Kasumi-1 (cell line): ENCODE measurements at places on chromosomes 5 and 9.

- DNase-seq, result no peak
Measured at GRCh38 chr5:9653811-9654210, 23.7 kb upstream of the TAS2R1 start.

DNA sequence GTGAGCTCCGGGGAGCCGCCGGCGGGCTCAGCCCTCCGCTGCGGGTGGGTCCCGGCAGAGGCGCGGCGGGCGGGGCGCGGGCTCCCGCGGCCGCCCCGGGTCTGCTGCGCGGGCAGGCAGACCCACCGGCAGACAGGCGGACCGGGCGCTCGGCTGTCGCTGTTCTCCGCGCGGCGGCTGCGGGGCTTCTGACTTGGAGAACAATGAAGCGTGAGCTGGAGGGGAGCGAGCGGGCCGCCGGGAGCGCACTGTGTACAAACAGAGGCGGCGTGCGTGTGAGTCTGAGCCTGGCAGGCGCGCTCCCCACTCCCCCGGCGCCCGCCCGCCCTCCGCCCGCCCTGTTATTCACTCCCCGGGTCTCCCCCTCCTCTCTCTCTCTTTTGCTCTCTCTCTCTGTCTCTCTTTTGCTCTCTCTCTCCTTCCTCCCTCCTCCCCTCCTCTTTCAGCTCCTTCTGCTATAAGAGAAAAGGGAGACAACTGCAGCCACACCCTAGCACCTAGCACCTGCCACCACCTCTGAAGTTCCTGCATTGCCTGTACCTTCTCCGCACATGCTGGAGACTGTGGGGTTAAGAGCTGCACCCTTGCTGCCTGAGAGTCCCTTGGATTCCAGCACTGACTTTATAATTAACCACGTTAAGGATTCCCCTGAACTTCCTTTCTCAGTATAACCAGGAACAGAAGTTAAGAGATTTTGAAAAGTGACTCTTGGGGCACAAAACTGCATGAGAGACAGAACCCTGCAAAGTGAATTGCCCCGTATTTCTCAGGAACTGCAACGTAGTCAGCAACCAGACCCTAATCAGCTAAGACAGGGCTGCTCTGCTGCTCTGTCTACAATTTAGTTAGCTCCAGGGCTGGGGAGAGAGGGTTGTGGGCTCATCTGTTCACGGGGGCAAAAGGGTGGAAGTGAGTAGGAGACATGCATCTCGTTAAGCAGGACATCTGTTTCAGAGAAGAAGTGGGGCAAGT is at the start of gene EDIL3:
EDIL3 (minus strand) TSS at position 277 of the 972 bp plus-strand sequence. CDS start 506 bp downstream, outside the sequence.
- peak; percentile 39 for DNase-seq

GRCh38 chr5:32029261-32029660 is 144.9 kb downstream of the GOLPH3 start:
- no peak for DNase-seq

GRCh38 chr9:95284162-95285080 is 33.1 kb downstream of the FANCC start:
- no peak for DNase-seq

- no peak for DNase-seq
Measured at GRCh38 chr9:84886866-84887265, 217.3 kb downstream of the NTRK2 start.

GRCh38 chr5:999032-999501 is 9.5 kb upstream of the NKD2 start:
- no peak for DNase-seq

DNA sequence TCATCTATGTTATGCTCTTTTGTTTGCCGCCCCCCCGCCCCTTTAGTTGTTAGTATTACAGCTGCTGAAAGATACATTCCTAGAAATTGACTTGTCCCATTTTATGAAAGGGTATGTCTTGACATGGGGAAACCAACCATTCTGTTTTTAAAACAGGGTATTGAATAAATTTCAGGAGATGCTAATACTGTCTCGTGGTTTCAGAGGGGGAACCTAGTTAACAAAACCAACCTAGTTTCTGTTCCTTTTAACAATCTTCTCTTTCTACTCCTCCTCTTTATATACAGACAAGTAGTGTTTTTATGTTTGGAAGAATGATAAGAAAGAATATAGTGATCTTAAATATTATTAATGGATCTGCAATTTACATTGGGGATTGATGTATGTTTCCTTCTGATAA is 3.5 kb downstream of the PIP5K1B start:
- DNase-seq, result no peak

- peak; percentile 39 for DNase-seq
Measured at GRCh38 chr5:11182441-11183080, 421.5 kb upstream of the DAP start.

GRCh38 chr9:110578575-110579033 is 937 bp downstream of the SVEP1 start:
- no peak for DNase-seq

DNA sequence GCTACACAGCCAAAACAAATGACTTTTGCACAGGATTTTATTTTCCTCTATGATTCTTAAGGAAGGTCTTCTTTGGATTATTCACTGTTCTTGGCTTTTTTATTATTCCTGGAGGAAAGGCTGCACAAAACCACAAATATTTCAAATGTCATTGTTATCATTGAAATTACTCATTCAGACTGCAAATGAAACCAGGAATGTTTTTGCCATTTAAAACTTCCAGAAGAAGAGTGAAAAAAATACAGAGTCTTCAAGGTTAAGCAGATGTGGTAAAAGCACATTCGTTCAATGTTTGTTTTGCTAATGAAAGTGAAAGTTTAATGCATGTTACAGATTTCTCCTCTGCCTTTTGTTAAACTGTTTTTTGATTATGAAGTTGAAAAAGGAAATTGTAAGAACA is 238.2 kb downstream of the TLE4 start:
- DNase-seq, result no peak

DNA sequence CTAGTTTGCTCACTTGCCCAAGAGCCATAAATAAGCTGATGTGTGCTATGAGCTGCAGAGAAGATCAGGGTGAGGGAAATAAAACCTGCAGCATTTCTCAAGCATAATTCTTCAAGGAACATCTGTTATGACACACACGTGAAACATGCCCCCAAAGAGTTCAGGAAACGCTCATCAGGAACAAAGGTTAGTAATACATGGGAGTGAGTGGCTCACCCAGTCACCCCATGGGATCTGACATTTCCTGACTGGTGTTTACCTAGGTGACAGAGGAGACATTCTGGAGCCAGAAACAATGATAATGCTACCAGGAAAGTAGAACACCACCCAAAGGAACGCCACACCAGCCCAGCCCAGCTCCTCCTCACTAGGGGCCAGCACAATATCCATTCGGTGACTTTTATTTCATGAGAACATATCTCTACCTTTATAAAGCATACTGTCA is 66.0 kb downstream of the FRMD3 start:
- no peak for DNase-seq
